ENCODE measurements at places on chromosomes 2 and 18.

- no peak for DNase-seq
Observed at GRCh38 chr18:63882333-63883141, 5.0 kb upstream of the SERPINB2 start.

DNA sequence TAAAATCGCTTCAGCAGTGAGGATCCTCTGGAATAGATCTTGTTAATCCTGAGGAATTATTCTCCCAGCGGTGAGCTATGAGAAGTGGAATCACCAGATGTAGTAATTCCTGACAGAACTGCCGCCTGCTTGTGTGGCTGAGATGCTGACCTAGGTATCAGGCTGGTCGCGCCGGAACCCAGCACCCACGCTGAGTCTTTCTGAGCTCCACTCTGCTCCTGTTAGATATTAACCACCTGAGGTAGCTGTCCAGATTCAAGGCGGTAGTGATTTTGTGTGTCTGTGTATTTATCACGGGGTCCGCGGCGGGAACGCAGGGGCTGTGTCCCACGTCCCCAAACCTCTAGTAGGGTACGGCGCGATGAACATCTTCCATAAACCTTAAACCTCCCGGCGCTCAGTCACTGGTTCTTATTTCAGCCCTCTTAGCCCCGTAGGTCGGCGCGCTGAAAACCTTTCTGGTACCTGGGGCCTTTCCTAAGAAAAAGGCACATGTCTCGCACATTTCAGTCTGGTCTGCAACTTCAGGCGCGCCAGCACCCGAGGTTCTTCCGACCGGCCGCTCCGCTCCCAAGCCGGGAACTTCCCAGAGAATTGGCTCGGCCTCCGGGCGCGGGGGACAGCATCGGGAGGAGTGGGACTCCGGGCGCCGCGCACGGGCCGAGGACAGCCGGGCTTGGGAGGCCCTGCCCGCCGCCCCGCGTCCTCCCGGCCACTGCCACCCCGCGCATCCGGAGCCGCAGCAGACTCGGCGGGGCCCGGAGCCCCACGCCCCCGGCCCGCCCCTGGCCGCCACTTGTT is 542 bp upstream of the CNNM3 start:
- DNase-seq: no peak

DNA sequence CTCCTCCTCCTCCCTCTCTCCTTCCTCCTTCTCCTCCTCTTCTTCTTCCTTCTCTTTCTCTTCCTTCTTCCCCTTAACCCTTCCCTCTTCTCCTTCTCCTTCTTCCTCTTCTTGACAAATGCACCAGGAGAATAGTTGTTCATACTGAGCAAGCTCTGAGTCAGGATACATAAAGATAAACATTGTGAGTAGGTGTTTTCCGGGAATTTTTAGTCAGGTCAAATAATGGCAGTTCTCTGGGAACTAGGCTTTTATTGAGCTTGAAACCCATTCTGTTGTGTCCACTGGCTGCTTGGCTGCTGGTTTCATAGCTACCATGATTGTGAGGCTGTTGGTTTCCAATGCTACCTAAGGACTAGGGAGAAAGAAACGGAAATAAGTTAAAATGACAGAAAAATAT is 1144.7 kb upstream of the DDX18 start:
- no peak for DNase-seq

- no peak for DNase-seq
Observed at GRCh38 chr18:31275722-31276463, 42.1 kb upstream of the DSG1 start.

DNA sequence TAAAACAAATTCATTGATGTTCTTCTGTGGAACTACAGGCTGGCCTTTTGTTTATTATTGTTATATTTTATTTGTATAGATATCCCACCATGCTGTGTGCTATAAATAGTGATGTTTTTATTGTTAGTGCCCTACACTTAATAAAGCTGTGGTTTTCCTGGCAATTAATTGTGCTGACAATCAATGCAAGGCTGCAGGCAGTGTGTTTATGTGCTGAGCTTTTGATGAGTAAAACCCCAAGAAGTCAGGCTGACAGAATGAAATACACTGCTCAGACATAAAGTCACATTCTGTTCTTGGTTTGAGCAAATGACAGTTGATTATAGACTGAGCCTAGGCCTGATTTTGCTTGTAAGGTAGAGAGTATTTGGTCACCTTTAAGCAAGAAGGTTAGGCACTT is 362.7 kb downstream of the CPS1 start:
- no peak for DNase-seq

- no peak for DNase-seq
Observed at GRCh38 chr2:23660237-23660636, 266.7 kb downstream of the ATAD2B start.

GRCh38 chr2:177688844-177689243 is 296.3 kb downstream of the AGPS start:
- DNase-seq: no peak

All from HAP-1 (cell line).